ENCODE measurements at places on chromosomes 2 and 18.

GRCh38 chr2:113190871-113191270 is 17.1 kb downstream of the PSD4 start:
- no peak for DNase-seq

- no peak for DNase-seq
These were observed 79.1 kb upstream of the SEC11C start for GRCh38 chr18:59060551-59060950.

GRCh38 chr2:215397632-215398341 is 38.1 kb downstream of the FN1 start:
- no peak for DNase-seq

DNA sequence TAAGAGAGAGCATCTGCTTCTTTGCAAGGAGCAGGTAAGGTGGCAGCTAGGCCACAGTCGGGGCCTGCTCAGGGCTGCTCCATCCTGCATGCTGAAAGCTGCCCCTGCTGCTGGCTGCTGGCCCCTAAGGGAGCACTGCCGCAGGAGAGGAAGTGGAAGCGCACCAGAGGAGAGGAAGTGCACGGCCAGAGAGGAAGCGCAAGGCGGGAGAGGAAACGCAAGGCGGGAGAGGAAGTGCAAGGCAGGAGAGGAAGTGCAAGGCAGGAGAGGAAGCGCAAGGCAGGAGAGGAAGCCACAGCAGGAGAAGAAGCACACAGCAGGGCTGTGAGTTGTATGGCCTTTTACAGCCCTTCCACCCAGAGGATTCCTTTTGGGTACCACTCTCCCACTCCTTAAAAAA is 539.0 kb upstream of the TNP1 start:
- DNase-seq, result no peak

GRCh38 chr2:73939419-73939818 is 12.7 kb downstream of the DGUOK start:
- no peak for DNase-seq

DNA sequence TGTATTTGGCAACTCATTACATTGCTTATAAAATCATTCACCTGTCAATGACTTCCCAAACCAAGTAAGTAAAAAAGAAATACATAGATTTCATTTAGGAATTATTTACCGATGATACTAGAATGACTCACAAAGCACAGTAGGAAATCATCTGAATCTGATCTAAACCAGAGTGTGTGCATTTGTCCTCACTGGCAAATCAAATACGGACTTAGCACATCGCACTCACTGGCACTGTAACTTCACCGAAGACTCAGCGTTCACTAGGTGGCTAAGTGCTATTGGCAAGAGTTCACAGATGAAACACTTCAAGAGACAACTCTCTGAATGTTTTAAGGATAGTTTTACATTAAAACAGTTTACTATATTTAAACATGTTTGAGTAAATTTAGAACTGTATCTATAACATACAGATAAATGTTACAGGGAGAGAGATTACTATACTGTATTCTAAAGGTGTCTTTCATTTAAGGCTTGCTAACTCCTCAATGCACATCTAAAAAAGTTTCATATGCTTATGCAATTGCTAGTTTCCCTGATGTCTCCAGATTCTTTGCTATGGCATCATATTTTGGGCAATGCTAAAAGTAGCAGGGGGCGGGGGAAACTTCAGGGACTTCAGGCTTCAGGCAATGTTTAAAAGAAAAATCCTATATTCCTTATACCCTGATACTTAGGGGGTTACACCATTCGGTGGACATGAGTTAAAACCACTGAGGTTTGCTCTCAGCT is 48.8 kb downstream of the STK39 start:
- no peak for DNase-seq

GRCh38 chr18:74519320-74520095 is 14.8 kb upstream of the CNDP1 start:
- DNase-seq, result no peak

- DNase-seq, result no peak
These were observed 29.2 kb upstream of the CDH7 start for GRCh38 chr18:65721619-65722018.

DNA sequence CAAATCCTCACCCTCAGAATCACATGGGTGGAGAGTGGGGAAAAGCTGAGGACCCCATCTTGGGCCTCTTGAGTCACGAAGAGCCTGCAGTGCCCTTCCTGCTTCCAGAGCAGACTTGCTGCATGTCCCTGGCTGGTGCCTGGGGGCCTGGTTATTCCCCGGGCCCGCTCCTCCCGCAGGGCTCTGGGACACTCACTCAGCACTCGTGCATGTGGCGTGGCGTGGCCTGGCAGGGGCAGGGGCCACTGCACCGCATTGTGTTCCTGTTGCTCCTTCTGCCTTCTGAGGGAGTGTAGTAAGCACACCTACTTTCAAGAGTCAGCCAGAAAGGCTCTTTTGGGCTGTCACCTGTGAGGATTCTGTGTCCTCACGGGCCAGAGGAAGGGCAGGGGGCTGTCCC is 17.4 kb upstream of the MZT2A start:
- no peak for DNase-seq

DNA sequence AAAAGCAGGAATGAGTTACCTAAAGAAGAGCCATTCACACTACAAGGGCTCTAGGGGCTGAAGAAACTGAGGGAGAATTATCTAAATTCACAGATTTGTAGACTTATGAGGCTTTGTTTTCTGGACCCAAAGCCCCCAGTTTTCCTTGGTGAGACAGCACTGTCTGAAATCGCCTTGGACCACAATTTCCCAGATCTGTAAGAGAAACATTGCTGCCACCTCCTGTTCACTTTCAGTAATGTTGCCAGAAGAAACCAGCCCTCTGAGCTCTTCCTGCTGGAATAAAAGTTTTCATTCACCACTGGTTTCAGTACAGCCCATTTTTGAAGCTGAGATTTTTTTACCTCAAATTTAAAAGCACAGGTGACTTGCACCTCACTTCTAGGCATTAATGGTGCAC is 169.2 kb downstream of the CDH20 start:
- no peak for DNase-seq

DNA sequence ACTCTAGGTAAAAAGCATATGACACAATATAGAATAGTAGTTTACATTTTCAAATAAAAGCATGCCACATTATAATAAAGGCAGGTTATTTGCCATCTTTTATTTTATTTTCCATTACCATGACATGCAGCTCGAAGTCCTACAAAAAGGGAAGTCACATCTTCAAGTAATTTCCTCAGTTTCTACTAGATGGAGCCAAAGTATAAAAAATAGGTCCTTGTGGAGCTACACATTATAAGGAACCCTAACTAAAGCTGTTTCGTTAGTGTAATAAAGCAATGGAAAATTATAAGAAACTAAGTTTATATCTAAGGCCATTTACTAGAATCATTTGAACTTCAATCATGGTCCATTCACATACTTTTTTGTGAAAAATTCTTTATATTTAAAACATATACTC is 674.5 kb downstream of the KCNJ3 start:
- no peak for DNase-seq

DNA sequence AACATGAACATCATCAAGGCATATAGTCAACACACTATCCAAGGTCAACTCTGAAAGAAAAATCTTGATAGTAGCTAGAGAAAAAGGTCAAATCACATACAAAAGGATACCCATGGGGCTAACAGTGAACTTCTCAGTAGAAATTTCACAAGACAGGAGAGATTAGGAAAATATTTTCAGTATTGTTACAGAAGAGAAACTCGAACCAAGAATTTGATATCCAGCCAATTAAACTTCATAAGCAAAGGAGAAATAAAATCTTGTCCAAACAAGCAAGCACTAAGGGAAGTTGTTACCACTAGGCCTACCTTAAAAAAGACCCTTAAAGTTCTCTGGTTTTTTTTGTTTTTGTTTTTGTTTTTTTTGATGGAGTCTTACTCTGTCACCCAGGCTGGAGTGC is 242.5 kb downstream of the EXOC6B start:
- DNase-seq, result no peak

DNA sequence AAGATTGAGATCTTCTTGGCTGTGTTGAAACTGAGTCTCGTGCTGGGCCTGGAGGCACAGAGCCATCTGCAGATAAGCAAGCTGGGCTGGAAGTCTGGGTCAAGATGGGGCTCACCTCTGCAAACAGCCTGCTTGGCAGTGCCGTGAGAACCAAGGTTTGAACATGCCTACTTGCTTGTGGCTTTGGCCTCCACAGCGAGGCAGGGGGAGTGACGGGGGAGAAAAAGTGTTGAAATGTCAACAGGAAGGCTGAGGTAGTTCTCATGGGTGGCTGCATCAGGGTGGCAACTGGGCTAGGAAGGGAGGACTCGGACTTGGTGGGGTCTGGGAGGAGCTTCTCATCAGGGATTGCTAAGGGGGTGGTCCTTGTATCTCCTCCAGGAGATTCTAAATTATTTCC is 99.7 kb downstream of the THNSL2 start:
- DNase-seq, result no peak

DNA sequence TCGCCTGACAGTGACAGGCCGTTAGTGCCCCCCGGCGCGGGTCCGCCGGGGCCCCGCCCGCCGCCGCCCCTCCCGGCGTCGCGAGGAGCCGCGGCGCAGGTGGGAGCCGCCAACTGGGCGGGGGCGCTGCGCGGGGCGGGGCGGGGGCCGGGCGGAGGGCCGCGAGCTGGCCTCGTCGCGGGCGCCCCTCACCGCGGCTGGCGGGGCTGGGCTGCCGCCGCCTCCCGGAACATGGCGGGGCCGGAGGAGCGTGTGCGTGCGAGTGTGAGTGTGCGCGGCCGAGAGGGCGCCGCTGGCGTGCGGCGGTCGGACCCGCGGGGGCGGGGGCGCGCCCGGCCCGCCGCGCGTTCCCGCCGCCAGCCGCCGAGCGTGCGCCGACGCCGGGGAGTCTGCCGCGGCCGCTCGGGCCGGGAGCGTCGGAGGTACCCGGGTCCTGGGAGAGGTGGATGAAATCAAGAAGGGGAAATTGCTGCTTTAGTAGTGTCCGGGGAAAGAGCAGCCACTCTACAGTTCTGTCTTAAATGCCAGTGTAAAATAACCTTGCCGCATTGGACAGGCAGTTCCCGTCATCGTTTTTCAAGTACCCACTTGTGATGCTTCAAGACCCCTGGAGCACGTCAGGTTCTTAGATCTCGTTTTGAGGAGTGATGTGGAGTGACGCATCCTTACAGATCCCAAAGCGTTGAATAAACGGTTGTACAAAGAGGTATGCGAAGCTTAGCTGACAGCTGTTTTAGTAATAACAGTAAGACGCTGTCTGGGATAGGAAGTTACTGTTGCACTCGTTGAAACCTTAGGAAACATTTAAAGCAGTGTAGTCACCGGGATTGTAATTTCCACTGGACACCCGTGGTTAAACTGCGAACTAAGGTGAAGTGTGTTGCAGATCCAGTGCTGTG is 836 bp downstream of the ANKRD12 start:
- DNase-seq, result peak; percentile 32

GRCh38 chr2:42841344-42841743 is 49.0 kb upstream of the HAAO start:
- no peak for DNase-seq

- no peak for DNase-seq
These were observed 219.7 kb downstream of the SLC4A10 start for GRCh38 chr2:161843936-161844335.

DNA sequence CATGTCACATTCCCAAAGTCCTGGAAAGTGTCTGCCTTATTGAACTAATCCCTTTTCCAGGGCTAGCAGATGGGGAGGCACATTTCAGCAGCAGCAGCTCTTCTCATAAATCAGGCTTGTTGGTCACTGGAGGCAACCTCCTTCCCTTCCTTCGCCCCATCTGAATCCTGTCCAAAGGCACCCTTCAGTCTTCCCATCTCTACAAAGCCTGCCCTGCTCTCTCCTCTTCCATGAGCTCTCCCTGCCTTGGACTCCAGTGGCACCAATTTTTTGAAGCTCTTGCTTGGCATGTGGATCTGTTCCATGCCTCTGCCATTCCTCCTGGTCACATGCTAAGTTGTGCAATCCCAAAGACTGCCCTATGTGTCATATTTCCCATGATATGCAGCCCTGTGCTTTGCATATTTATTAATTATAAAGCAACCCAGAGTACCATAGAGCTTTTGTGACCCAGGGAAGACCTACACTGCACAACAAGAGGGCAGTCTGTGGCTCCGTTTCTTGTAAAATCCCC is 70.3 kb downstream of the ANTXR1 start:
- no peak for DNase-seq

GRCh38 chr2:166197446-166197845 is 69.6 kb upstream of the SCN1A start:
- no peak for DNase-seq

GRCh38 chr18:56124186-56124585 is 514.2 kb downstream of the TXNL1 start:
- no peak for DNase-seq

GRCh38 chr2:178330175-178331017 is 120.6 kb downstream of the PRKRA start:
- DNase-seq, result no peak

DNA sequence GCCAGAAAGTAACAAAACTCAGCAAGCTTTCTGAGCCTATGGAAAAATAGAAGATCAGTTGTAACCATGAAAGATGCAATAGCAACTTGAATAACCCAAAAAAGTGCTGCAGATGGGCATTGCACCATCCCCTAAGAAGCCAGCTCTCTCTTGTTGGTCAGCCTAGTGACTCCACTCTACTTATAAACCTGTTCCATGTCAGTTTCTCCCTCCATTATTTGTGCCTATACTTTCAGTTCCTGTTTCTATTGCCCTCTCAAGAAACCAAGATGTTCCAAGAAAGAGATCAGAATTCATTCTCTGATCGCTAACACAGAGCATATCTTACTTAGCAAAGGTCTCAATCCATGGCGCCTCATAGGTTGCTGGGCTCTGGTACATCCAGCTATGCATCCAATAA is 170.3 kb upstream of the MAP2 start:
- no peak for DNase-seq

DNA sequence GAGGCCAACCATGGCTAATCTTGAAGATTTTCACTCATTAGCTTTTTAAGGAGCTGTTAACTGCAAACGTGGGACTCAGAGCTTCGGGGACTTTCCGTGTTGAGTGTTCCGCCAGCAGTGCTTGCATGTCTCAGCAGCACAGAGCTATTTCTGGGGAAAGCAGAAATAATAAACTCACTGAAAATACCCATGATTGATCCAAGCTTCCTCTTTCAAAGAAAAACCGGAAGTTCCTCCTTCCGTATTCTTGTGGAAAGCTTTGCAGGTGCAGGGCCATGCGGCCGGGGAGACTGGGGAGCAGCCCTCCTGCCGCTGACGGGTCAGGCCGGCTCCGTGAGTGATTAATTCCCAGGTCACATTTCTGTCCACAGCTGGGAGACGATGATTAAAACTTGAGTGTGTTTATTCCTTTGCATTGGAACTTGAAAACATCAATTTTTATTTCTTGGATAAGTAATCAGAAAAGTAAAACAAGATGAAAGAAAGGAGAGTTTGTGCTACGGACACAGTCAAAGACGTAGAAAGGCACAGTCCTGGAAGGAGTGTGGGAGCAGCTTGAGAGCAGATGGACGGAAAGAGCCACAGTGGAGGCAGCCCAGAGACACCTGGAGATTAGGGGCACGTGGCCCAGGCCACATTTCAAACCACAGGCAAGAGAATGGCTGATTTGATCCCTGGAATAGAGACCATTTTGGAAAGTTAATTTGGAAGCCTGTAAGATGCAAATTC is 54.2 kb upstream of the CTDP1 start:
- DNase-seq, result no peak

DNA sequence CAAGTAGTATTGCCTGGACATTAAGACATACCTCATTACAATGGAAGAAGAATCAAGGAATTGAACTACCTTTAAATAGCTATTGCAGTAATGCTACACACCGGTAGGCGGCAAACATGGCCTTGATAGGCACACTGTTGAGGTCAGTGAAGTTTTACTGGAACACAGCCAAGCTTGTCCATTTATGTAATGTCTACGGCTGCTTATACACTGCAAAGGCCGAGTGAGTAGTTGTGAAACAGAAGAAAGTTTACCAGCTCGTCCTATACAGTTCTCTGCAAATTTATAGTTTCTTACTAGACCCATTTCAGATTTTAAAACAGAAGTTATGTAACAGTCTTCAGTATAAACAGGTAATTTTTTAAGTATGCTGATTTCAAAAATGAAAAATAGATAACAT is 38.8 kb downstream of the PPP4R1 start:
- DNase-seq, result no peak

Data from stimulated activated CD8-positive, alpha-beta memory T cell treated with anti-CD3 and anti-CD28 coated beads, Interleukin-4, amount 100 ng/mL, for 1 hour (primary cell).